NCI-H2171 (cell line): ENCODE measurements at places on chromosomes 3 and 15.

- DNase-seq, result no peak
These were observed 634.2 kb downstream of the NAALADL2 start for GRCh38 chr3:175493301-175493700.

DNA sequence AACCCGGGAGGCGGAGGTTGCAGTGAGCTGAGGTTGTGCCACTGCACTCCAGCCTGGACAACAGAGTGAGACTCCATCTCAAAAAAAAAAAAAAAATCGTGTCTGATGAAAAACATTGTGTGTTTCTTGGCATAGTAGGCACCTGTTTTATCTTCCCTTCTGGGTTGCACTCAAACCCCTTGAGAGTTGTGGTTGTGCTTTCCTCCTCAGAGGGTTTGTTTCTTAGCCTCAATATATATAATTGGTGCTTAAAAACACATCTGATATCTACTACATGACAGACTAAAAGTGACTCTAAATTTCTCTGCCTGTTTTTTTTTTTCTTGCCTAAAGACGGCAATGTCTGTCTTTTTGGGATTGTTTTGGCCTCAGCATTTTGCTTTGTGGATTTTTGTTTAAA is 7.6 kb downstream of the NR1D2 start:
- no peak for DNase-seq

GRCh38 chr15:80694611-80695098 is 455 bp upstream of the ABHD17C start:
- DNase-seq, result no peak

DNA sequence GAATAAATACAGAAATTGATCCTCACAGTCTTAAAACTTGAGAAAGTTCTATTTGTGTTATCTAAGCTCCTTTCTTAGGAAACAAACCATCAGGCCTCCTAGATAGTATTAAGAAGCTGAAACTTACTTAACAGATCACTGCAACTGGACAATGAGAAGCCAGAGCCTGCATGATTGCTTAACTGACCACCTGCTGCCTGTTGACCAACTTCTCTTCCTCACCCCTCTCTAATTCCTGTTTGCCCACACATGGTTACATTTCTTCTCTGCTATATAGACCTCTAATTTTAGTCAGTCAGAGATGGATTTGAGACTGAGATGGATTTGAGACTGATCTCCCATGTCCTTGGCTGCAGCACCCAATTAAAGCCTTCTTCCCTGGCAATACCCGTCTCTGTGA is 13.5 kb downstream of the CCPG1 start:
- no peak for DNase-seq

DNA sequence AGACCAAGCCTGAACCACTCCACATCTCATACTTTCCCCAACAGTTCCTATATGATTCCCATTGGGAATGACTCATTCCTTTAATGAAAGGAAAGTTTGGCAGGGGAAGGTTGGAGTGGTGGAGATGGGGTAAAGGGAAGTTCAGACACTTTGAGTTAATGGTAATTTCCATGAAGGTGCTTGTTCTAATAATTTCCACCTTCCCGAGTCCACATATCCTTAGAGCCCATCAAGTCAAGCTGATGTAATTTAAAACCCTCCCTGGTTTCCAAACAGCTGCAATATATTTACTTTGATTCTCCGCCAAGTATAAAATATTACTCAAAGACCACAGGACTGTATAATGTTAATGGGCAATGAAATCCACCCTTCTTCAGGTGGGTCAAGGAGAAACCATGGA is 95.0 kb upstream of the GALNT15 start:
- DNase-seq, result no peak

- DNase-seq, result no peak
These were observed 96.8 kb downstream of the BBX start for GRCh38 chr3:107619549-107619948.

DNA sequence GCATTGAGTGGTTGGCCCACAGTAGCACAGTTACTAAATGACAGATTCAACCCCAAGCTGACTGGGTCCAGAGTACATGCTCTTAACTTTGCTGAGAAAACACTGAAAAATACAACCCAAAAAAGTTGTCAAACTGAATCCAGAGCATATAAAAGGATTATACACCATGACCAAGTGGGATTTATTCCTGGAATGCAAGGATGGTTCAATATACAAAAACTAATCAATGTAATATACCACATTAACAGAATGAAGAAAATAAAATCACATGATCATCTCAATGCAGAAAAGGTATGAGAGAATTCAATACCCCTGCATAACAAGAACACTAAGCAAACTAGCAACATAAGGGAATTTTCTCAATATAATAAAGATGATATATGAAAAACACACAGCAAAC is 98.5 kb downstream of the STAG1 start:
- no peak for DNase-seq

- DNase-seq, result no peak
These were observed 69.6 kb downstream of the LRTM1 start for GRCh38 chr3:54858093-54858785.

DNA sequence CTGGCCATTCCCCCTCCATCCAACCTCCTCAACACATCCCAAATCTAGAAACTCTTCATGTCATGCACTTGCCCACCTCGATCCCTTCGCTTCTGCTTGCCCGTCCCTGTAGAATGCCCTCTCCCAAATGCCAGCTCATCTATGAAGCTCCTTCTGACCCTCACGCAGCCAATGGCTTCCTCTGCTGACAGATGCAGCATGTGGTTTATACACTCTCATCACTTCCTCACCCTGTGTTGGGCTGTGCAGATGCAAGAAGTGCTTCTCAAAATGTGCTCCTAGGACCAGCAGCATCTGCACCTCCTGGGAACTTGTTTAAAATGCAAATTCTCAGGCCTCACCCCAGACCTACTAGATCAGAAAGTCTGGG is 51.7 kb downstream of the SEMA5B start:
- no peak for DNase-seq

DNA sequence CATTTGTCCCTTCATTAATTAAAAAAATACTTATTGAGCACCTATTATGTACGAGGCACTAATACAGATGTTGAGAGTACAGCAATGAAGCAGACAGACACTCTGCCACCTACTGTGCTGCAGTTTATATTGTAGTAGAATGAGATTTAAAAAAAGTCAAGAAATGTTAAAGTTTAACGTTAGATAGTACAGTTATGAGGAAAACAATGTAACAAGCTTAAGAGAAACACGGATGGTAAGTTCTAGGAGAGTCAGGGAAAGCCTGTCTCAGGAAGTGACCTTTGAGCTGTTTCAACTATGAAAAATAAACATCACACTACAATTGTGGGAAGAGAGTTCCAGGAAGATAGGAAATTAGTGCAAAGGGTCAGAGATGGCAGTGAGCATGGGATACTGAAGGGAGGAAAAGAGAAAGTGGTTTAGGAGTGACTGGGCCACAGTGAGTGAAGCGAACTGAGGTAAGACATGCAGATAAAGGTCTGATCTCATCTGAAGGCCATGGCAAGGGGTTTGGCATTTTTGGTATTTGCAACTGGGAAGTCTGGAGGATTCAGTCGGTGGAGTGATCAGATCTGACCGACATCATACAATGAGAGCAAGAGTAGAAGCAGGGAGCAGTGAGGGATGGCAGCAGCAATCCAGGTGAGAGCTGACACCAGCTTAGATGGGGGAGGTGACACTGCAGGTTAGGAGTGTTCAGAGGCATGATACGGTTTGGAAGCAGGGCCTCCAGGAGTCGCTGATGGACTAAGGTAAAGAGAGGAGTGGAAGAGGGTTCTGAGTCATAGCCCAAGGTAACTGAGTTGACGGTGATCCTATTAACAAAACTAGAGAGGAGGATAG is 28.5 kb downstream of the PLSCR4 start:
- DNase-seq, result no peak

DNA sequence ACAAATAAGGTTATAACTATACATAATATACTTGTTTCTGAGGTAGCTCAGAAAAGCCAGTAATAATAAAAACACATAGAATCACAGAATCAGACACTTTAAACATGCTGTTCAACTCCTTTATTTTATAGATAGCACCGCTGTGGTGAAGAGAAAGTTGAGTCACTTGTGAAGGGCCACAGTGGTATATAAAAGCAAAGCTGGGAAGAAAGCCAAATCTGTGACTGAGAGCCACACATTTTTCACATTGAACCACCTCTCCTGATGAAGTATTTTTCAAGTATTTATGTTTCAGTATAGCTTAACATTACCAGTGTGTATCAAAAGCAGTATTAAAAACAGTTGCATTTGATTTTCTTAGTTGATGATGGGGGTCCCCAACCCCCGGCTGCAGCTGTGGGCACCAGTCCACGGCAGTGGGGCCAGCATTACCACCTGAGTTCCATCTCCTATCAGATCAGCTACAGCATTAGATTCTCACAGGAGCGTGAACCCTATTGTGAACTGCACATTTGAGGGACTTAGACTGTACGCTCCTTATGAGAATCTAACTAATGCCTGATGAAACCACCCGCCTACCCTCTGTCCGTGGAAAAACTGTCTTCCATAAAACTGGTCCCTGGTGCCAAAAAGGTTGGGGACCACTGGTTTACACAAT is 46.2 kb downstream of the TBL1XR1 start:
- DNase-seq, result no peak

- peak; percentile 47 for DNase-seq
These were observed 31.0 kb downstream of the CEP63 start for GRCh38 chr3:134516905-134517304.

GRCh38 chr3:3227640-3228039 is 48.1 kb upstream of the CRBN start:
- no peak for DNase-seq

- no peak for DNase-seq
These were observed 3.1 kb upstream of the TPRG1 start for GRCh38 chr3:189168711-189169110.

DNA sequence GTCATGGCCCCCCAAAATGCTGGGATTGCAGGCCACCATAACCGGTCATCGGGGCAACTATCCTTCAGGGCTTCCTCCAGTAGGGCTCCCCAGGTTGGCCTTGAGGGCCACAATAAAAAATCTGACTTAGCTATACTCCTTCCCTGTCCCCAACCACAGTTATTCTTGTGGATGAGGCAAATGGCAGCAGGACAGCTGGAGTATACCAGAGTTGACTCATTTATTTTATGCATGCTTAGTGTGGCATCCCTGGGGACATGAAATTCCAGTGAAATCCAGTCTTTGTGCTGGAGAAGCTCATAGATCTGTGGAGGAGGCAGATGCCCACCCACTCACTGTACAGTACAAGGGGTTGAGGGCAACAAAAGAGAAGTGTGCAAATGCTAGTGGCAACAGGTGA is 109.5 kb downstream of the RORA start:
- DNase-seq, result peak; percentile 7

DNA sequence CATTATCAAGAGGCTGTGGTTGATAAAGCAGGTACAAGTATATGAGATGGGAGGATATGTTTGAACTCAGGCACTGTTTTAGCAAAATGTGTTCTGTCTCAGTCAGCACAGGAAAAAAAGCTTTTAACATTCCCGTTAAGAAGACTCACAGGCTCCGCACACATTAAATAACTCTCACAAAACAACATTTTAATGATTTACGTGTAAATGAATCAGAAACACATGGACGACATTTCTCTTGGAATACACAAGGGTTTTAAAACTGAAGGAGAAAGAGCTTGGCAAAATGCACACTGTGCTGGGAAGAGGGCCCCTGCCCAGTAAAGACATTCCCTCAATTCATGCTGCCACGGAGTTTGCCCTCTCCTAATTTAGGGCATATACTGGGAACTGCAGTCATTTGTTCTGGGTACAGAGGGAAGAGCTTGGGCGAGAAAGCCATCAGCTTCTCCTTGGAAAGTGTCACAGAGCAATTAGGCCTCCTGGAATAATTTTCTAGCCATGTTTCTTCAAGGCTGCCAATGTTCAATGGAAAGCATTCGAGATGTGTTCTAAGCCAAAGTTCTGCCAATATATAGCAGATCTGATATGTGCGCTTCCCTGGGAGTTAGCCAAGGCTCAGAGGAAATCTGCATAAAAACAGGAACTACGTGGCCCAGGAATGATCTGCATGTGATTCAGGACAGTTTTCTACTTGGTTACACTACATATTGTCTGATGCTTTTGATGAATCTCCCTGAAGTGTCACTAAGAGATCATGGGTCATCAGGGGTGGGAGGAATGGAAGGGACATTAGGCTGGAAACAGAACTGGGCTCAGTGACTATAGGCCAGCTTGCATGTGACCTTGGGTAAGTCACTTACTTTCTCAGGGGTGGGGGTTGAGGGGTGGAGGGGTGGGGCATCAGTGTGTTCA is 2.2 kb upstream of the MASP1 start:
- no peak for DNase-seq

GRCh38 chr3:45640724-45641361 is 46.3 kb downstream of the LIMD1 start:
- DNase-seq, result no peak

DNA sequence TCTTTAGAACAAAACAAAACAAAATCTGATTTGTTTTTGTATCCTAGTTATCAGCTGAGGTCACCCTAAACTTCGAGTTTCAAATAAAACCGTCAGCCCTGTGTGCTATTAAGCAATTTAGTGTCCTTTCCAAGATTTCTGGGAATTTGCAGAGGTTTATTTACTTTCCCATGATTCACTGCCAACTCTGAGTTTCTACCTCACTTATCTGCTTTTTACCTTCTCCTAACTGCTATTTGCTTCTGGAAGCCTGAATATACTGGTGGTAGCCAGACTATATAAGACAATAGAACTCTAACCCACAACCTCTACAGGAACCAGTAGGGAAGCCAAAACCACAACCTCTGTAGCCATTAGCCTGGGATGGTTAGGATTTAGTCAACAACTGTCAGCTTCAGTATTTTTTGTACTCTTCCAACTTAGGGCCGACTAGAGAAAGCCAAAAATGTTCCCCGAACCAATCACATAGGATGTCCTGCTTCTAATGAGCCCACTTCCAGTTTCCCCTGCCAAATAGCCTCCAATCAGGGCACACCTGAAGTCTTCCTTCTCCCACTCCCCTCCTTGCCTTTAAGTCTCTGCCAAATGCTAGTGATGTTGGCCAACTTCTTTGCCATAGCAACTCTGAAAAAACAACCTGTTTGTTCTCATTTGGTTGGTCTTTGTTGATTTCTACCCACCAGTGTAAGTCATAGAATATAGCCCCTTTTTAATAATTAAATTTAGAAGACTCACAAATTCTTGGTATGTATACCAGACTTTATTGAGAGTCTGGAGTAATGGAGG is 273.1 kb downstream of the ULK4 start:
- DNase-seq, result no peak

- no peak for DNase-seq
These were observed 212.3 kb upstream of the LRRFIP2 start for GRCh38 chr3:37386627-37387230.
